ENCODE measurements at places on chromosomes 11 and 22.
A peak's percentile ranks its signal among the peaks of the same experiment; 100 is the strongest.

GRCh38 chr11:69320756-69321741 is 27.1 kb downstream of the MYEOV start:
- DNase-seq, result no peak

- no peak for DNase-seq
Measured at GRCh38 chr11:119772641-119773415, 43.8 kb upstream of the NECTIN1 start.

DNA sequence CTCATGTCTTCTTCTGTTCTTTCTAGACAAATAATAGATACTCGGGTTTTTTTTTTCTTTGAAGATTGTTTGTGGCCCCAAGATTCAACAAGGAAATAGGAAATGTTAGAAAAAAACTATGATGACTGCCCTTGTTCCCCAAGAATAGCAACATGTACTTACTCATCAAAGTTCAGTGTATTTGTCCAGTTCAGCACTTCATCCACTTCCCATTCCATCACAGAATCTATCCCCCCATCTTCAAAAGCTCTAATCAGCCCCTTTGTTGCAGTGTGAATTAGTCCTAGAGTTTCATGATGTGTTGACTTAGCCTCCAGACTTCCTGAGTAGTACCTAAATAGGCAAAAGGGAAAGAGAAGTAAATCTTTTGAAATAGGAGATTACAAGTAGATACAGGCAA is 74.3 kb downstream of the C11orf65 start:
- DNase-seq, result no peak

- no peak for DNase-seq
Measured at GRCh38 chr11:73475549-73476095, 99.4 kb downstream of the RELT start.

- DNase-seq, result peak; percentile 84
Measured at GRCh38 chr11:112280268-112281126, 19.8 kb upstream of the PLET1 start.

- no peak for DNase-seq
Measured at GRCh38 chr11:111524056-111524455, 9.5 kb downstream of the HOATZ start.
